NT2/D1 (cell line): ENCODE measurements at places on chromosomes 7 and 10.
A peak's percentile ranks its signal among the peaks of the same experiment; 100 is the strongest.

DNA sequence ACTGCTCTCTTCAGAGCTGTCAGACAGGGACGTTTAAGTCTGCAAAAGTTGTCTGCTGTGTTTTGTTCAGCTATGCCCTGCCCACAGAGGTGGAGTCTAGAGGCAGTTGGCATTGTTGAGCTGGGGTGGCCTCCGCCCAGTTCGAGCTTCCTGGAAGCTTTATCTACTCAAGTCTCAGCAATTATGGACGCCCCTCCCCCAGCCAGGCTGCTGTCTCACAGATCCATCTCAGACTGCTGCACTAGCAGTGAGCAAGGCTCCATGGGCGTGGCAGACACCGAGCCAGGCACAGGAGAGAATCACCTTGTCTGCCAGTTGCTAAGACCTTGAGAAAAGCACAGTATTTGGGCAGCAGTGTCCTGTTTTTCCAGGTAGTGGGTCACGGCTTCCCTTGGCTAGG lies 98.1 kb downstream of the SDHAF3 start:
- DNase-seq: peak; percentile 23

GRCh38 chr7:117190104-117190503 lies 132.8 kb downstream of the WNT2 start:
- DNase-seq: no peak

DNA sequence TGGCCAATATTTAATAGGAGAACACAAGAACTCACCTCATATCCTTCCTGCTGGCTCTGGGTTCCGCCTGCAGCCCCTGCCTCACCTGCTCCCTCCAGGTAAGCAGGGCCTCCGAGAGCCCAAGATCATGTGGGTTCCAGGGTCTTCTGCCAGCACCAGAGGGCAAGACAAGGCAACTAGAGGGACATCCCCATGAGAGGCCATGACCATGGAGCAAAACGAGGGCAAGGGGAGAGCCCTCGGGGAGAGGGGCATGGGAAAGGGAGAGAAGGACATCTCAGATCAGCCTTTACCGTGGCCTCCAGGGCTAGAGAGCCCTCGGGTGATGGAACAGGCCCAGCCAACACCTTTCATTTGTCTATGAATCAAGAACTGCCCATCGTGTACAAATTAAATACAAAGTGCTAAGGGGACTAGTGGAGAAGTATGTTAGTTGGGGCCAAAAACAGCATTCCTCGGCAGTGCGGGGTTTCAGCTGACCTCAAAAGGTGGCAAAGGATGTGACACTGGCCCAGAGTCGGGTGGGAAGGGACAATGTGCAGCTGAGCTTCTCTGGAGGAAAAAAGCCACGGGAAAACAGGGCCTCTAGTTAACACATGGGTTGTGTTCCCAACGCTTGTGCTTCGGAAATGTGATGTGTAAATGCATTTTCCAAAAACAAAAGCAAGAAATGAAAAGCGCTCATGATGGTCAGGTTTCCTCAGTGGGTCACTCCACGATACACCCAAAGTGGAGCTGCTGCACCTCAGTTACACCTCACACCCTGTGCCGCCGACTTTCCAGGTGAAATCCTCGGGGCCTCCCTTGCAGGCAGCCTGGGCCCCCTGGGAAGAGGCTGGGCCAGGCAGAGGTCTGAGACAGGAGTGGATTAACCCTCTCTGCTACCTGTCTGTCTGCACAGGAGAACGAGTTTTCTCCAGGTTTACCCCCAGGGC lies 2.0 kb downstream of the AOC1 start:
- DNase-seq: no peak

DNA sequence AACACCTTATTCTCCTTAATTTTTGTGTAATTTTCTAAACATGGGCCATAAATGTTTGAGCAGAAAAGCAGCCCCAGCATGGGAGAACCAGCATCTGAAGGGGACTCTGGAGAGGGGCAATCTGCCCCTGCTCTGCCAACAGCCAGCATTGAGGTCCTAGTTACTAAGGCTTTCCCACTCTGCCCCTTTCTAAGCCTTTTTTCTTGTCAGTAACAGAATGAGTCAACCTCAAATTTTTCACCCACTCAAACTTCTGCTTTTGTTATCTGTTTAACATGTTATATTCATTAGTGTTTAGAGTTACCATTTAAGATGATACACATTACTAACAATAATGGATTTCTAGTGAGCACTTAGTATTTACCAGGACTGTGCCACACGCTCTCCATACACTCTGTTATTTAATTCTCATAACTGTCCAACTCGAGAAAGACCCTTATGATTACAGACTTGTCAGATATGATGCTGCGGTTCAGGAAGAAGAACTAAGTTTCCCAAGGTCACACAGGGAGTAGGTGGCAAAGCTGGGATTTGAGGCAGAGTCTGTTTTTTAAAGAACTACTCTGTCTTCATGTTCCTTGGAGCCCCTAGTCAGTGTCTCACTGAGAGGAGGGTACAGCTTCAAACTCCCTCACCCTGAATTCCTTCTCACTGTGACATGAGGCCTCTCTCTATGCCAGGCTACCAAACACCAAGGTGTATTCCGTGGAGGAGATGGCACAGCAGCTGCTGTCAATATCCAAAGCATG lies 19.9 kb upstream of the GPAM start:
- no peak for DNase-seq
